ENCODE measurements at places on chromosomes 13 and 19.

GRCh38 chr13:64697226-64697625 lies 2532.9 kb downstream of the PCDH9 start:
- no peak for DNase-seq

- DNase-seq: no peak
Measured at GRCh38 chr19:21483589-21484170, 21.7 kb upstream of the ZNF429 start.

- DNase-seq: no peak
Measured at GRCh38 chr13:45238945-45239795, 38.3 kb upstream of the KCTD4 start.

DNA sequence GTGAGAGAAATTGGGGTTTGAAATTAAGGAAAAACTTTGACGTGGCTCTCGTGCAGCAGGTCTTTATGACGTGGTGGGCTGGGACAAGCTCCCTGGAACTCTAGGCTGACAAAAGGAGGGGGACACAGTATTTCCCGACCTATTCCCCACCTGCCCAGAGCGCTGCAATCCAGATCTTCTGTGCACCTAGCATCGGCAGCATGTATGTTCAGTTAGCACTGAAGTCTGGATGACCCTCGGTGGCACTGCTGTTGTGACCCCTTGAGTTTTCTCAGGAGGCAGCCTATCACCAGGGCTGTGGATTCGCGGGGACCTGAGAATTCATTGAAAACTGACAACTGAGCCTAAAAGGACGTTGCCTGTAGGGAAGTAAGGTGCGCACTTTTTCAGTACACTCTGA lies 9.1 kb upstream of the ZNF536 start:
- DNase-seq: no peak

- DNase-seq: no peak
Measured at GRCh38 chr19:35712567-35713505, 5.0 kb upstream of the KMT2B start.

- DNase-seq: no peak
Measured at GRCh38 chr13:84684048-84684662, 801.9 kb upstream of the SLITRK1 start.

DNA sequence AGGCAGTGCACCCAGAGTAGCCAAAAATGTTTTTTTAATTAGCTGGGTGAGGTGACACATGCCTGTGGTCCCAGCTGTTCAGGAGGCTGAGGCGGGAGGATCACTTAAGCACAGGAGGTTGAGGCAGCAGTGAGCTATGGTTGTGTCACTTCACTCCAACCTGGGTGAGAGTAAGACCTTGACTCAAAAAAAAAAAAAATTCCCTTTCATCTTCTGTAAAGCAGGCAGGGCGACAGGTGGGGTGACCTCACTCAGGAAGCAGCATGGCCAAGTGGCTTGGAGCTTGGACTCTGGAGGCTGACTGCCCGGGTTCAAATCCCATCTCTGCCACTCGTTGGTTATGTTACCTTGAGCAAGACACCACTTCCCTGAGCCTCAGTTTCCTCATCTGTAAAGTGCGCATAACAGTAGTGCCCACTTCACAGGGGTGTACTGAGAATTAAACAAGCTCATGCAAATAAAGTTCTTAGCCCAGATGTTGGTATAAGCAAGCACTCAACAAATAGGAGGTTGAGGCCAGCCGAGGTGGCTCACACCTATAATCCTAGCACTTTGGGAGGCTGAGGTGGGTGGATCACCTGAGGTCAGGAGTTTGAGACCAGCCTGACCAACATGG lies 48.3 kb downstream of the MAP4K1 start:
- no peak for DNase-seq

DNA sequence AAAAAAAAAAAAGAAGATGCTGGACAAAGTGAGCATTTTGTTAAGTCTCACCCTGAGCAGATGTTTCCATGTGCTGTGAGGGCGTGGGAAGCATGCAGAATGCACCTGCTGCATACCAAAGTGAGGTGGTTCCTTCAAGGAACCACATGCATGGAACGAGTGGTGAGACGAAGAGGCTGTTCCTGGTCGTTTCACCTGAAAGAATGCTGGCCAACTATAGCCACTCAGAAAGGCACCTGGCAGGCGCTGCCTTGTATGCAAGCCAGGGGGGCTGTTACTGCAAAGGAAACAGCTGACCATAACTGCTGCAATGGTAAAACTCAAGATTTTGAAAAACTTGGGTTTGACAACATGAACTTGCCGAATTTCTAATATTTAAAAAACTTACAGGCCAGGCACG lies 14.7 kb downstream of the MIER2 start:
- DNase-seq: no peak

All from NCI-H2081 treated with DMSO at 0.1 percent for 48 hours (cell line).